SIG-M5 (cell line): ENCODE measurements at places on chromosomes 6 and 20.

- DNase-seq = no peak
These were observed 161.2 kb downstream of the DOK5 start for GRCh38 chr20:54636575-54636974.

- DNase-seq = no peak
These were observed 257.1 kb downstream of the SOX4 start for GRCh38 chr6:21850691-21851090.

GRCh38 chr6:168130697-168131371, 51.8 kb upstream of the FRMD1 start:
- DNase-seq = no peak

DNA sequence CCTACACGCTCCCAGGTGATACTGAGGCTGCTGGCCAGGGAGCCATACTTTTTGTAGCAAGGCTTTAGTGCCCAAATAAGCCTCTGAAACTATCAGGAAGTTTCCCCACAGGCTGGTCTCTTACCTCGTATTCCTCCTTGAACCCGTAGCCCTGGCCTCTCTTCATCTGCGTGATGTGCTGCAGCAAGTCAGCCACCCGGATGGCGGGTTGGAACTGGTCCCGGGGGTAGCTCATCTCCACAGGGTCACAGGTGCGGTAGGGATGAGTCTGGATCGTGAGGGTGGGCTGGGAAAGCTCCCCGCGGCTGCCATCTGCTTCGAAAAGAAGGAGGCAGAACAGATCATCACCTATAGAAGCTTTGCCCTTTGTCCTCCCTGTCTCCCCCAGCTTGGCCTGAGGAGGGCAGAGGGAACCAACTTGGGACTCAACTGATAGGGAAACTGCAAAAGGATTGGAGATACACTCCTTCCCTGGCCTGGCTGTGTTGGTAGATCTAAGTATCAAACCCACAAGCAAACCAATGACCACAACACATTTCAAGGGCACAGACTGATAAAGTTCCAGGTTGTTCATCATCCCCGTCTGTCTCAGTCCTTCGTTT, 543.2 kb upstream of the CHD6 start:
- no peak for DNase-seq

DNA sequence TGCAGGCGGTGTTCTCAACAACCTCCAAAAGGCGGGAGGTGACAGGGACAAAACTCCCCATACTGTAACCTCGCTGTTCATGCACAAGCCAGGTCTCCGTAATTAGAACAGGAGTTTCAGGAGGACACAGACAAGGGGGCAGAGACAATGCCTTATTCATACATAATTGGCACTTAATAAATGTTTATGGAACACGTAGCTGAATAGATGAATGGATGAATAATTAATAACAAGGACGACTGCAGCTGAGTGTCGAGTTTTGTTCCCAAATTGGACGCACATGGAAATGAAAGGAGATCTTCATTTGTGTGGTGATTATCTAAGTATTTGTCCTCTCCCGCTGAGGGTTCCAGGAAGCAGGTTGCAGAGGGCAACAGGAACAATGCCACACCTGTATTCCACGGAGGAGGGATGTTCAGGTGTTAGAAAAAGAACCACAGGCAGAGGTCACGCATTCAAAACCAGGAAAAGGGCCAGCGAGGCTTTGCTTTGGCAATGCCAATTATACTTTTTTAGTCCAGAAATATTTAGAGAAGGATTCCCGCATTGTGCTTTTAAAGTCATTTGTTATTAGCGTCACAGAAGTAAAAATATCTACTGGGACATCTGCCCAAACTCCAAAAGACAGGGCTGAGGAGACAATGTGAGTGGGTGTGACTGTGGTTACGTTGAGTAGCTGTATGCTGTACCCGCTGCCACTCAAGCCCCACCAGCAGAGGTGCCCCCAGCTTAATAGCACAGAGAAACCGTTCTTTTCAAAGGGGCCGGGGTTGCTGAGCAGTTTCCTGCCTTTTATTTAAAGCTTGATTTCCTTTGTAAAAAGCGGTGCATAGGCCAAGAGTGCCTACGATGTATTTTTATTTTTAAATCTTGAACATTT, 123.3 kb downstream of the PXDC1 start:
- DNase-seq = no peak

DNA sequence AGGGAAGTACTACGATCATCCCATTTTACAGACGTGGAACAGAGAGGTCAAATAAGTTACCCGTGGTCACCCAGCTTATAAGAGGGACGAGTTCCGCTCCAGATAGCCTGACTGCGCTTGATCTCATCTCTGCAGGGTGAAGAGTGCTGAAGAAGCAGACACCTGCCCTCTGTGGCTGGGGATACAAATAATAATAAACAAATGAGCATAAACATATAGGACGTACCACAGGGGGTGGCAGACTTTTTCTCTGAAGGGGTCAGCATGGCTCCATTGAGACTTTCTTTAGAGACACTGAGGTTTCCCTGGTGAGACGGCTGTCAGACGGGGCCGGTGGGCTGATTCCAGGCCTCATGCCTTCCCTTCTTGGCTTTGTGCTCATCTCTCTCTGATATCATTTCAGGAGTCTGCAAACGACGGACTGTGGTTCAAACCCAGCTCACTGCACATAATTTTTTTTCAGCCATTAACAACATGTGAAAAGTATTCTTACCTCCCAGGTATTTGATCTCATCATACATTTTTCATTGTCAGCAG, 47.1 kb downstream of the IRF4 start:
- DNase-seq = no peak

DNA sequence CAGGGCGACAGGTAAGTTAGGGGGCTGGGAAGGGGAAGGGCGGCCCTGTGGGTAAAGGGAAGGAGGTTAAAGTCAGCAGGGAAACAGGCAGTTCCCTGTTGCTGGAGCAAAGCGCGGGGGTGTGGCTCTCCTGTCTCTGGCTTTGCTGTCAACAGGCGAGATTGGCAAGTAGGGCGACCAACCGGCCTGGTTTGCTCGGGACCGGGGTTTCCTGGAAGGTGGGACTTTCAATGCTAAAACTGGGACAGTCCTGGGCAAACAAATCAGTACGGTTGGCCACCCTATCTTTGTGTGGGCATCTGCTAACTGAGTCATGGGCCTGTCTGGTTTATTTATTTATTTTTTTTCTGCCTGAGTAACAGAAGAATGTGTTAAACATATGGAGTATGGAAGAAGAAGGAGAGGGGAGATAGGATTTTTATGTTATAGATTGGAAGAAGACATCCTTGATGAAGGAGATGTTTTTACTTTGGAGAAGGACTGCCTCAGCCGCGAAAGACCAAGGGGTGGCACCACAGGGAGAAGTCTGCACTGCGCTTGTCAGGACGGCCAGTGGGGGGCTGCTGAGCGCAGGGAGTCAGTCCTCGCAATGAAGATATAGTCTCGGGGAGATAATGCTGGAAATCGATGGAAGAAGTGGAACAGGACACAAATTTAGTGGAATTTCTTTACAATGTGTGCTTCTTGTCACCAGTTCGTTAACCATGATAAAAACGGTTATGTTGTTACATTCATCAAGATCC, 43.4 kb upstream of the ESR1 start:
- DNase-seq = no peak

DNA sequence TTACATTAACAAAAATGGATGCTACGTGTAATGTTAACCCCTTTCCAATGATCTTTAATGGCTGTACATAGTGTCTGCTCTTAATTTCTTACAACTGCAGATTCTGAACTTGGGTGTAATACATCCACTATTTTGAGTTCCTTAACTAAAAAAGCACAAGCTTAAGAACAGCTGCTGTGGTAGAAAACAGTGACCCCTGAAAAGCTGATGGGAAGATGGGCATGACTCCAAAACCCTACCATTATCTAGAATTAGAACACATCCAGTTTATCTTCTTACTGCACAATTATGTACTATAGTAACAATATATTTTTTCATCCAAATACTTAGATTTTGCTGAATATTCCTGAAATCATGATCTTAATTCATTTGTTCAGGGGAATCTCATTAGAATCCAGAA, 49.3 kb downstream of the LYRM4 start:
- DNase-seq = no peak

- no peak for DNase-seq
These were observed 105.4 kb downstream of the FYN start for GRCh38 chr6:111767752-111768430.

DNA sequence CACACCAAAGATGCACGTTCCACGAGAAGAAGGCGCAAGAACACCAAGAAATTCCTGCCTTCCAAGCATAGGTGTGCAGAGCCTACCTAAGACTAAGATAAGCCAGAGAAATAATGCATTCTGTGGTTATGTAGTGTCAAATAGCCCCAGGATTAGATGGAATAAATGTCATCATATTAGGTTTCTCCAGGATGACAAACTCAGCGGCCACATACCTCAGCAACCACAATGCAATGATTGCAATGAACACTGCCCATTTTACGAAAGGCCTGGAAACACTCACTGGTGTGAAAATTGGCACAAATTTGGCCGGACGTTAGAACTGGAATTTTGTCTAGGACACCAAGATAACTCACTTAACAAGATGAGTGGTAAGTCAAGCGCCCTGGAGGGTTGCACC, 129.7 kb downstream of the SLC22A3 start:
- DNase-seq = no peak

- no peak for DNase-seq
These were observed 243.2 kb upstream of the TENT5A start for GRCh38 chr6:81995548-81996289.

DNA sequence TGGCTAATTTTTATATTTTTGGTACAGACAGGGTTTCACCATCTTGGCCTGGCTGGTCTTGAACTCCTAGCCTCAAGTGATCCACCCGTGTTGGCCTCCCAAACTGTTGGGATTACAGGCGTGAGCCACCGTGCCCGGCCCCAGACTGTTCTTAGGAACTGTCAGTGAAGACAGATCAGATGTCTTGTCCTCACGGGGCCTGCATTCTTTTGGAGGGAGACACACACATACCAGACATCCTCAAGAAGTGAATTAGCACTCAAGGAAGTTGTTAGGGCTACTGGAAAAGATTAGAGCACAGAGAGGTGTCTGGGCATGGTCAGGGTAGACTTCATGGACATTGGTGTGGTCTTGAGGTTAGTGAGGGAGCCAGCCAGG, 10.3 kb upstream of the LPIN3 start:
- no peak for DNase-seq

DNA sequence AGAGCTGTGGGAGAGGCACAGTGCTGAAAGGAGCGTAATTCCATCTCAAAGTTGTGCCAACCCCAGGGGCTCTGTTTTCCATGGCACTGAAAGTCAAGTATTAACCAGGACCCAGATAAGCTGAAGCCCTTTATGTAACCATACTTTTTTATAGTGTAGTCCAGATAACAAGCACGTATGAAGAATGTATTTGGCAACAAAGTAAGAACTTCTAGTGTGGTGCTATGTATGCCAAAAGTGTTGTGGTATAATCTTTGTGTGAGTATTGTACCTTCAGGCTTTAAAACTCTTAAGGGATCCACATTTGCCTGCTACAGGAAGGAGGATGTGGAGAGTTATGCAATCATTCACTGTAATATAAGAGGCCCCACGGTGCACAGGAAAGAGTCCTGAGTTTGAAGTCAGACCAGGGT, 129.4 kb downstream of the IBTK start:
- DNase-seq = peak; percentile 15

GRCh38 chr6:27296106-27296783, 15.8 kb downstream of the POM121L2 start:
- DNase-seq = no peak

DNA sequence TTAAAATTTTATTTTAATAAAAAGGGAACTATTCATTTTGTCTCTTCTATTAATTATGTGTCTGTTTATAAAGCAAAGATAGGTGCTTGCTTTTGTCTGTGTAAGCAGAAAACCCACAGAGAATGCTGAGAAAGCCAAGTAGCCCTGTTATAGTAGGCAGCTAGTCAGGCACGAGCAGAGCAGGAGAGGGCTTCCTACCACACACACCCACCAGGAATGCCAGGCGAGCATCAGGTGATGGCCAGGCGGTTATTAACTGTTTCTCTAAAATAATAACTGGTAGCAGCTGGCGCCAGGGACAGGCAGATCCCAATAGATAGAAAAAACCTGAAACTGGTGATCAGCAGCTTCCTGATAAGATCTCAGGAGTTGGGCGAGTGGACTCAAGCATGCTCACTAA, 15.7 kb downstream of the C6orf15 start:
- DNase-seq = no peak

GRCh38 chr6:148736774-148737412, 9.9 kb upstream of the UST start:
- no peak for DNase-seq

GRCh38 chr6:66032626-66033025, 325.6 kb upstream of the EYS start:
- DNase-seq = no peak

- no peak for DNase-seq
These were observed 3.7 kb upstream of the SPDEF start for GRCh38 chr6:34559651-34560365.

GRCh38 chr6:47529734-47530133, 52.1 kb downstream of the CD2AP start:
- DNase-seq = no peak

DNA sequence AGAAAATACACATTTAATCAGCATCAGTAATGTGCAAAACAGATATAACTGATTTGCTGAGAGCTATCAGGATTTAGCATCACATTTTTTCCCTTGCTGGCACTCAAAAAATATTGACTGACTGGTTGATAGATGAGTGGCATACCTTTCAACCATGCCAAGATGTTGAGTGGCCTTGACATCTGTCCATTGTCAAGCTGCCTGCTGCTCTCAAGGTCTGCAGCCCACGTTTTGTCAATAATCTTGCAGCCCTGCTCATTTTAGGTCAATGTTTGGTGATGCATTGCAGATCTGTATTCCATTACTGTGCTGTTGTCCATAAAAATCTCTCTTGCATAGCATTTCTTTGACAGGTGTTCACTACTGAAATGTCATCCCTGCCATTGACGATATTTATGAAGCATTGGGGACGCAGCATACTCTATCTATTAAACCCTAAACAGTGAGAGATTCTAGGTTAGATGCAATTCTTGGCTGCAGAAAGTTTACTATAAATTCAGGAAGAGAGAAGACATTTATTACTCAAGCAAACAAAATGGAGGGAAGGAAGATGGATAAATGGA, 111.6 kb downstream of the BFSP1 start:
- no peak for DNase-seq

GRCh38 chr20:51434580-51435247, 107.8 kb downstream of the NFATC2 start:
- no peak for DNase-seq

- DNase-seq = no peak
These were observed 170.2 kb upstream of the CITED2 start for GRCh38 chr6:139544701-139545057.

DNA sequence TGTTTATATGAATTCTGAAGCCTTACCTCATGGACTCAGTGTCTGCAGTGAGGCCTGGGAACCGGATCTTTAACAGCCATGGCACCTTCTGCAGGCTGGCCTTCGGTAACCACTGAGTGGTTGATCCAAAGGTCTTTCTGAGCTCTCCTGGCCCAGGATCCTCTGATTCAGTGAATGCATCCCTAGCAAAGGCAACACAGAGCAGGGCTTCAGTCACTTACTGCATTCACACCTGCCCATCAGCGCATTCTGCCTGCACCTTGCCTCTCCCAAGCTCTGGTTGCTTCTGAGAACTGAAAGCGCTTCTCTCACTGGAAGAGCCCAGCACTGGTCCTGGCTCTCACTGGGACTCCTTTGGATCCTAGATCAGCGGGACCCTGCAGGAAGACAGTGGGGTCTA, 8.4 kb upstream of the CST9 start:
- no peak for DNase-seq

- DNase-seq = no peak
These were observed 519.1 kb upstream of the EYS start for GRCh38 chr6:66226109-66226508.

GRCh38 chr6:21447987-21448386, 145.6 kb upstream of the SOX4 start:
- DNase-seq = no peak
